Fibroblast of skin of left quadriceps (primary cell): ENCODE measurements at places on chromosomes 6 and 20.

DNA sequence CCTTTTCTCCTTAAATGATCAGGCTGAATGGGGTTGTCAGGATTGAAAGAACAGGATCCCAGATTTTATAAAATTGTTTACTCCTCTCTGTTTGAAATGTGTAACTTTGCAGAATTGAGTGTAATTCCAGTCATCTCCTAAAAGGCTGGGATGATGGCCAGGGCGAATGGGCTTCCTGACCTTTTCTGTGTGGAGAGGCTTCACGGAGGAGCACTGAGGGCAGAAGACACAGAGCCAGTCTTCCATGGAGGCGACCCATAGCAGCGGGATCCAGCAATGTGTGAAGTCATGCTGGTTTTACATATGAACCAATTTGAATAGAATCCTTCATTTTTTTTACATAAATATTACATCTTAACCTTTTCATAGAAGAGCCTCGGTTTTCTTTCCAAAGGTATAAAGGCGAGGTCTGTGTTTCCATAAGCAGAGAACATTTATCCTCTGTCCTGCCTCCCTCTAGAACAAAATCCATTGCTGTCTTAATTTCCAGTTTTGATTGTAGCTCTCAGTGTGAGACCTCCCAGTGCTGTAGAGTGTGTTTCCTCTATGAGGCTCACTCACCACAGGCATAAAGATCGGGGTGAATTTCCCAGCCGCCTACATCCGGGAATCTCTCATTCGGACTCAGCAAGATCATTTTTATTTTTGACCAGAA is 369.7 kb upstream of the FLRT3 start:
- no peak for DNase-seq

DNA sequence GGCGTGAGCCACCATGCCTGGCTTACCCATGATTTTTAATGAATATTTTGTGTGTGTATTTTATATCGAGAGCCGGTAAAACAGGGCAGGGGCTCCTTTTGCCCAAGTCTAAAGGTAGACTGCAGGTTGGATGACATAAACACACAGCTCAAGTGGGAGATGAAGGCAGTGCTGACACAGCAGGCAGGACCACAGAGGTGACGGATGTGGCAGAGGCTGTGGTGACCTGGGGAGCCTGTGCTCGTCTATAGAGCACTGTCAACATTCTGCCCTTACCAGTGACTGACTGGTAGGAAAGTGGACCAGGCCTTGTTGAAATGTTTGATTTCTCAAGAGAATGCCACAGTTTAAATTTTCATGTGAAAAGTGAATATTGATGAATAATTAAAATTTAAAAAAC is 137.5 kb downstream of the ZFP64 start:
- no peak for DNase-seq

GRCh38 chr6:134520181-134521115 is 202.5 kb upstream of the SGK1 start:
- DNase-seq, result no peak

DNA sequence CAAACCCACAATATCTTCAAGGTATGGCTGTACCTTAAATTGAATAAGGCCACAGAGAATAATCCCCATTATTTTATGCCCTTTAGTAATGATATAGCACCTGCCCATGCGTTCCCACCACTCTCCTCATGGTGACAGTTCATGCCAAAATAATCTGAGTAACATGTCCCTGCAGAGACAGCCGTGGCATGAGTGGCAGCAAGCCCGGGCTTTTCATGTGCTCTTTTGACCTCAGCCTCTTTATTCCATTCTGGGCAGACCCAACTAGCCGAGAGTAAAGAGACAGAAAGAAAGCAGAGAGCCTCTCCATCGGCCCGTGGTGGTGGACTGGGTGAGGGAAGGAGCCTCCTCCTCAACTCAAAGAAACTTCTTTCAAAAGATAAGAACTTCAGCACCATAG is 19.9 kb upstream of the POPDC3 start:
- DNase-seq, result no peak

GRCh38 chr6:150354754-150355571 is 13.8 kb upstream of the IYD start:
- no peak for DNase-seq
